ENCODE measurements at places on chromosomes 7 and 10.

GRCh38 chr10:31321396-31321941 is 2.5 kb downstream of the ZEB1 start:
- DNase-seq: no peak

- no peak for DNase-seq
Observed at GRCh38 chr7:30046127-30046770, 18.0 kb downstream of the PLEKHA8 start.

DNA sequence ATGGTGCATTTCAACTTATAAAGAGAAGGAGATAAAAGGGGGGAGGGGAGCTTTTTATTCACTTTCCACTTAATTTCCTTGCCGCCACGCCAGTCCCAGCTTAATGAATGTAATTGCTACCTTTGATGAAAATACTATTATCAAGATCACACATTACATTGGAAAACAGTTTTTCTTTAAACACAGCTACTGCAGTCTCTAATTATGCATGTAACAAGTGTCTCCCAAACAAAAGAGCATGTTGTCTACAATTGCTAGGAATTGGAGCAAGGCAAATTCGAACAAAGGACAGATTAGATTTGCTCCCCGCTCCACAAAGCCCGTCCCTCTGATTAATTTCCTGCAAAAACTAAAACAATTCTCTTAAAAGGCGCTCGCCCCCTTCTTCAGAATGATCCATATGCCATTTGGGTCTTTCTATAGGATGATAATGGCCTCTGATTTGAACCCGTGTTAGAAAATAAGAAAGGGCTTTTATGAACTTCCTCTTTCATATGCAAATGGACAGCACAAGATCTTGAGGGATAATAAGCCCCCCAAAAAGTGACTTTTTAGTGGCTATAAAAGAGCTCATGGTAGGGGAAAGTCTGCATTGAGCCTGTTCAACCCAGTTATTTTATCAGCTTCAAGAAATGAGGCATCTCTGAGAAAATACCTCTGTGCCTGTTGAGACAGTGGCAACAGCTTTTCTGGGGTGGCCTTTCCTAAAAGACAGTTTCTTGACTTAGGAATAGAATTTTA is 60.6 kb downstream of the ACADSB start:
- peak; percentile 49 for DNase-seq

- no peak for DNase-seq
Observed at GRCh38 chr7:119007236-119007635, 782.7 kb downstream of the ANKRD7 start.

- no peak for DNase-seq
Observed at GRCh38 chr7:129740574-129741410, 129.3 kb downstream of the NRF1 start.
